ENCODE measurements at places on chromosomes 11 and 22. TPM values are rescaled to one million over a fixed set of nuclear protein-coding genes. Genes with fewer than 3 reads are reported as not detected.

DNA sequence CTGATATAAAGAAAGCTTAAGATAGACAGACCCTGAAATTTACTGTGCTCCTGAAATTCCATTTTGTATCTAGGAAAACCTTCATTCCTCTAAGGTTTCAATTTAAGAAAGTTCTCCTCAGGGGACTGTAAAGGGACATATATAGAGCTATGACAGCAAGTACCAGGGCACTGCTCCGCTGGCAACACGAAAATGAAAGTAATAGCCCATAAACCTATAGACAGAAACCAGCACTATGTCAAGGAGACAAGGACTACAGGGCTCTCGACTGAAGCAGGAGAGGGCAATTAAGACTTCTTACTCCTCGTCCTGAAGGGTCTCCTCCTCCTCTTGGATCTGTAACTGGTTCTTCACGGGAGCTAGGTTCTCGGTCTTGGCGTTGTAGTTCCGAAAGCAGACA lies 6.9 kb downstream of the FEZ1 start:
- DNase-seq: no peak

GRCh38 chr11:92131289-92131865 lies 93.2 kb upstream of the FAT3 start:
- DNase-seq: no peak

GRCh38 chr11:119720311-119720913 lies 8.6 kb downstream of the NECTIN1 start:
- no peak for DNase-seq

The WBP2NL gene
- 1.6 TPM for total RNA-seq

DNA sequence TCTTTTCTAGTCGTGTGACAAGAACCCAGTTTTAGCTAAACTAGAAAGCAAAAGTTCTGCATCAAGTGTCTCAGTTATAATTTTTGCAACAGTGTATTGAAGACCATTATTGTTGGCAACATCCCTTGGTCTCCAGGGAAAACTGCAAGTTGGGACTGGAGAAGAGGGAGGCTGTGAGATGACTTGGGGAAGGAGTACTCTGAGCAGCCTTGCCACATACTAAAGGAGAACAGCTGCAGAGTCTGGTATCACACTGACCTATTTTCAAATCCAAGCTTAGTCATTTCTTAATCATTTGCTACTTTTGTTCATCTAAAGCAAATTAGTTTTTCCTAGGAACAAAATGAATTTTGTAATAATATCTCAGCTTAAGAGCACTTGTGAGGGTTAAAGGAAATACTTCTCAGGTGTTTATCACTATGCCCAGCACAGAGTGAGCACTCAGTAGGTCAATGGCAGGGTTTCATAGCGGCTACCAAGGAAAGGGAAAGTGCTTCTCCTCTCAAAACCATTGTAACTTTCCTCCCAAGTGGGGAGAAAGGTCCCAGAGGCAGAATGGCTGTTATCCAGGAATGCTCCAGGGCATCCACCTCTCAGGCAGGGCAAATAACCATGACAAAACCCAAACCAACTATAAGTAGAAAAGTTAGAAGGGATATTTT lies 247.1 kb downstream of the C11orf87 start:
- no peak for DNase-seq

GRCh38 chr11:121944556-121945230 lies 171.3 kb downstream of the BLID start:
- no peak for DNase-seq

DNA sequence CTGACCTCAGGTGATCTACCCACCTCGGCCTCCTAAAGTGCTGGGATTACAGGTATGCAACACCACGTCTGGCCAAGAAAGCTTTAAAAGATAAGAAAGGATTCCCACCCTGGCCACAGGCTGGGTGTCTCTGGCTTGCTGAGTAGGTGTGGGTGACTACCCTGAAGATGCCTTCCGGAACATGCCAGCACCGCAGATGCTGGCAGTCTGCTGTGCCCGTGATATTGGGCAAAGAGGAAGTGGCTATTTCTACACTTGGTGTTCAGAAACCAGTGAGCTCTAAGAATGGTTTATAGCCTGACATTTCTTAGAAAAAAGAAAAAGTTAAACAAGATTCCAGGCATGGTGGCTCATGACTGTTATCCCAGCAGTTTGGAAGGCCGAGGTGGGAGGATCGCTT lies 6.1 kb downstream of the MRPL11 start:
- no peak for DNase-seq

The SLC37A2 gene
- 7.8 TPM for total RNA-seq

GRCh38 chr22:49784630-49784971 lies 43.1 kb downstream of the BRD1 start:
- DNase-seq: no peak

GRCh38 chr11:2482745-2483144 lies 37.9 kb downstream of the KCNQ1 start:
- DNase-seq: no peak

The TSPAN32 gene
- 1.1 TPM for total RNA-seq

GRCh38 chr22:28629420-28630176 lies 50.0 kb downstream of the TTC28 start:
- DNase-seq: no peak

The TSKU gene
- 35.8 TPM for total RNA-seq

GRCh38 chr11:132237781-132238180 lies 867.4 kb downstream of the NTM start:
- DNase-seq: no peak

The RBMXL2 gene
- not detected for total RNA-seq

DNA sequence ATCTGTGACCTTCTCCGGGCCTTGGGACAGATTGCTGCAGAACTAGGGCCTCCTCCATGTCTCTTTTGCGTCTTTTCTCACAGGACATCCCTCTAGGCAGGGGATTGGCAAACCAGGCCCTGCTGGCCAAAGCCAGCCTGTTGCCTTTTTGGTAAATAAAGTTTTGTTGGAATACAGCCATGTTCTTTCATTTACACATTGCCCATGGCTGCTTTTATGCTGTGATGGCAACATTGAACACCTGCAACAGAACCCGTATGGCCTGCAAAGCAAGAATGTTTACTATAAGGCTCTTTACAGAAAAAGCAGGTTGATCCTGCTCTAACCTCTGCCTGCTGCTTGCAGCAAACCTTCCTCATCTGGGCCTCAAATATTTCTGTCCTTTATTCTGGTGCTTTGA lies 56.8 kb upstream of the B3GAT1 start:
- DNase-seq: no peak

The SCGB1C1 gene
- total RNA-seq: not detected

The GGTLC2 gene
- total RNA-seq: not detected

DNA sequence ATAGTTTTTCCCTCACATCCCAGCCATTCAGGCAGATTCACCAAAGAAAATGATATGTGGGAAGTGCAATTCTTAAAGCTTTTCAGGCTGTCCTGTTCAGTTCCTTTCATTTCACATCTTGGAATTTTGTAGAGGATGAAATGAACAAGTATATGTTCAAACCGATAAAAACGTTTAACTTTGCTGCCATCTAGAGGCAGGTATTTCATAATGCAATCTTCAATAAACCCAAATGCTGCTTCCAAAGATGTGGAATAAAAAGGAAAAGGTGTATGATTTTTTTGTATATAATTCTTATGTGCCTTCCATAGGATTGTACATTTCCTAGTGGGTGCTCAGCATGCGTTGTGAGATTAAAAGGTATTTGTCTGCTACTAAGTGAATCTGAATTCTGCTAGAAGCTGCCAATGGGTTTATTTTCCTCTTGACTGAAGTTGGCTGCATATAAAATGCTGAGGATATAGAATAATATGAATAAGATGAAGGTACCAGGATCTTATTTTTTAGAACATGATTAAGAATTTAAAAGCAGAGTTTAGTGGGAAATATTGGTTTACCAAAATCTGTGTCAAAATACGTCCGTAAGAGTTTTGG lies 199.3 kb downstream of the PGR start:
- DNase-seq: no peak

- no peak for DNase-seq
Observed at GRCh38 chr11:11230802-11231562, 122.1 kb downstream of the CSNK2A3 start.

The TRIM48 gene
- not detected for total RNA-seq

DNA sequence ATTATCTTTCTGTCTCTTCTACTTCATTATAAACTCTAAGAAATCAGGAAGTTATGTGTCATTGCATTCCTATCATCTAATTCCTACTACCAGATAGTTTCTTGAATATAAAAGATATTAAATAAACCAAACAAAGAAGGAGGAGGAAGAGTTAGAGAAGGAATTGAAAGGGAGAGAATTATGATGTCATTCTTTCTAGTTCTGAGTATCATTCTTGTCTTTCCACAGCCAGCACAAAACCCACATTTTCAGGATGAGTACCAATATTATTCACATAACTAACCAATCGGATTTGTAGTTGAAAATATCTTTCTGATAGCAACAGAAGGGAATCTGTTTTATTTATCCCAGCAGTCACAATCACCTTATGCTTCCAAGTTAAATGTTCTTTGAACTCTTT lies 13.3 kb downstream of the MS4A13 start:
- no peak for DNase-seq

DNA sequence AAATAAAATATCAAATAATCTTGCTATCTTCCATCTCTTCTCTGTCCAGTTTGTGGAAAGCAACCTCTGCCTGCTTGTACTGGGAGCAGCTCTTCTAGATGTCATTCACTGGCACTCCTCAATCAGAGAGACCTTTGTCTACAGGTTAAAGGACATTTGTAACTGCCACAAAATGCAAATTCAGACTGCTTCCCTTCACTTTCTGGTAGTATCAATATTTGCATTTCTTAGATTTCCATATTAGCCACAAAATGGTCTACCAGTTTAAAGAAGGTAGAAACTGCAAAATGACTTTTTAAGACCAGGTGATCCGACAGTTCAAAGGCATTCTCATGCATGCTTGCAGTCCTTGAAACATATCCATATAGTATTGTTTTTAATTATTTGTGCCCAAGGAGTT lies 51.7 kb upstream of the RCN1 start:
- DNase-seq: no peak

DNA sequence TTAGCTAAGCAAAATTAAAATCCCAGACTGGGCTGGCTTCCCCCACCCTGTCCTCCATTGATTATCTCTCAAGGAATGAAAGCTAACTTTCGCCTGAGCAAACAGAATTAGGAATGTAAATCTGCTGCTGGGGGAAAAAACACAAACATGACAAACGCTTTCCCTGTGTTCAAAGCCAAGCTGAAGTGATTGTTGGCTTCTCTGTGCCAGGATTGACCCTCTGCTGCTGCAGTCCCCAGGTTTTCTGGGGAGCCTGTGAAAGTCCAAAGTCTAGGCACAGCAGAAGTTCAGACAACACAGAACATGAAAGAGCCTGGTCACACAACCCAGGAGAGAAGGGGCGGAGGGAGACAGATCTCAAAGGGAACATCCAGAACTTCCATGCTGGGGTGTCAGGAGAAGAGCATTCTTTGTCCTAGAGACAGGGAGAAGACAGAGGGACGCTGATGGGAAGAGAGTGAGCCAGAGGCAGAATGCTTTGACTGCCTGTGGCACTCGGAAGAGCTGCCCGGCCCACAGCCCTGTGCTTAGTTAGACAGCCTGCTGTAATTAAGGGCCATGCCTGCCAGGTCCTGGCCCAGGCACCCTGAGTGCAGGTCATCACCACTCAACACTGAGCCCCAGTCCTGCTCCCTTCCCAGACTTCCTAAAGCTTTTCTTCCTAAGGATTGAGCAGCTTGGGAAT lies 6.9 kb downstream of the PATZ1 start:
- peak; percentile 27 for DNase-seq

The TTC28 gene
- total RNA-seq: 32.7 TPM

The NLRP14 gene
- 0.06 TPM for total RNA-seq

GRCh38 chr11:65557280-65558001 lies 718 bp downstream of the LTBP3 start:
- DNase-seq: no peak

DNA sequence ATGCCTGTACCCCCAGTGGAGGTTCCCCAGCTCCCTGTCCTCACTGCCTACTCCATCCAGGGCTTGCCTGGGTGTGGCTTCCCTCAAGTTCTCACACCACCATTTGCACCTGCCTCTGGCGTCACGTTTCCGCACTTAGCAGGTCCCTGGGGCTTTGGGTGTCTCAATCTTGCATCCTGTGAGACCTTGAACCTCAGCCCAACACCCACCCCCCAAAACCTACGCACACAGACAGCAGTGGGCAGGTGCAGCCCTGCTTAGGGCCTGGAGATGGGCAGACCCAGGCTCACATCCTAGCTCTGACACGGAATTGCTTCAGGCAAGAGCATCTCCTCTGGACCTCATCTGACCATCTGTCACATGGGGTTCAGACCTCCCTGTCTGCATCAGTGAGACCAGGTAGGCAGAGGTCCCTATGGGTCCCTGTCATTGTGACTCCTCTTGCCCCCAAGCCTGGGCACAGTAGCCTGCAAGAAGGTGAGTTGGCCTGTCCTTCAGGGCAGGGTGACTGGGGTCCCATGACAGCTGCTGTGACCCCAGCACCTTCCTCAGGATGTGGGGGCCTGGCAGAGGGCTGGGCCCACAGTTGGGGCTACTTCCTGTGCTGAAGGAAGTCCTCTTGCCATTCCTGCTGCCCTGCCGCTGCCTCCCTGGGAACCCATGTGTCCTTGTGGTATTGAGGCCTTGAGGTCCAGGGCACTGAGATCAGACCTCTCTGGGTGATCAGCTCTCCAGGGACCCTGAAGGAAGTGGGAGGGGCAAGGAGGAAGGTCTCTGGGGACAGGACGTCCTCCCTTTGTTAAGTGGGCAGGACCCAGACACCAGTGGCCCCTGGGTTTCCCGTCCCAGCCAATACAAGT lies 2.0 kb downstream of the SIPA1 start:
- DNase-seq: peak; percentile 42

GRCh38 chr11:19633276-19633675 lies 79.4 kb upstream of the NAV2 start:
- peak; percentile 22 for DNase-seq

DNA sequence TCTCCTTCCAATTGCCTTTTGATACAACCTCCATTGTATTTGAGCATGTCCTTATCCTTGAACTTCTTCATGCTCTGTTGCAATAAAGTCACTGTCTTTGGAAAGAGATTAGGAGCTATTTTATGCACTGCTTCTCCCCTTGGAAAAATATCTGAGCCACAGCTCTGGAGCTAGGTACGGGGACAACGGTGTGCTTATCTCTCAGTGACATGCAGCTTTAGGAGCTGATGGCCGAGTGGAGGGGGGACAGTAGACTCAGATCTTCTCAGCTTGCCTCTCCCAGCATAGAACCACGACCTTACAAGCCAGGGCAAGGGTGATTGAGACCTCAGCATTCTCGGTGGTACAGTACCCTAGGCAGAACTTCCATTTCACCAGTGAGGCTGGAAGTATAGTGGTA lies 64.1 kb downstream of the HORMAD2 start:
- no peak for DNase-seq

The TREH gene
- 23.0 TPM for total RNA-seq

The ESAM gene
- total RNA-seq: 22.0 TPM

The GAS2 gene
- 3.3 TPM for total RNA-seq

GRCh38 chr22:34129691-34130486 lies 209.6 kb upstream of the LARGE1 start:
- DNase-seq: no peak
